T-cell (primary cell): ENCODE measurements at places on chromosomes 1 and 21. TPM values are rescaled to one million over a fixed set of nuclear protein-coding genes. Genes with fewer than 3 reads are reported as not detected.

GRCh38 chr1:243957141-243957540 lies 93.9 kb upstream of the ZBTB18 start:
- no peaks in the 10 kb centered on the region for H3K36me3 ChIP-seq
- no peaks in the 10 kb centered on the region for H3K4me1 ChIP-seq
- DNase-seq = no peak
- H3K27ac ChIP-seq = no peak overlapping the region
- H3K4me3 ChIP-seq = no peak overlapping the region

DNA sequence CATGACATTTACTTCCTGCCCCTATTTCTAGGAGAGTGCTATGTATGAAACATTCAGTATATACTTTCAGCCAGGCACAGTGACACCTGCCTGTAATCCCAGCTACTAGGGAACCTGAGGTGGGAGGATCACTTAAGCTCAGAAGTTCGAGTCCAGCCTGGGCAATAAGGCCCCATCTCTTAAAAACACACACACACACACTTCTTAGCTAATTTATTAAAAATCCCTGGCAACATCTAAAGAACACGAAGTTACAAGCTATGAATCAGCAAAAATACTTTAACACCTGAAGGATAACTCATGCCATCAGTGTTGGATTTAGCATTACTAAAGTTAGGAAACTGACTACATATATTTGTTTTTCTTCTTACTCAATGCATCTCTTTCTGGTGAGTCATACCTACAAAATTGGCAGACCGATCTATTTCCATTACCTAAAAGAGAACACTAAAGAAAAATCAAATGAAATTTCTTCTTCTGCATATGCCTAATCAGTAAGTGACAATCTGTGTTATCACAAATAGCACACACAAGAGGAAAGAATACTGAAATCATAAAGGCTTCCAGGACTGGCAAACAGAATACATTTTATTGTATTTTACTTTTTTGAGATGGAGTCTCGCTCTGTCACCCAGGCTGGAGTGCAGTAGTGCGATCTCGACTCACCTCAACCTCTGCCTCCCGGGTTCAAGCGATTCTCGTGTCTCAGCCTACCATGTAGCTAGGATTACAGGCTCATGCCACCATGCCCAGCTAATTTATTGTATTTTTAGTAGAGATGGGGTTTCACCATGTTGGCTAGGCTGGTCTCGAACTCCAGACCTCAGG lies 41.4 kb downstream of the RNF115 start:
- peaks cover 11% of the 10 kb centered on the region for H3K36me3 ChIP-seq
- H3K4me1 ChIP-seq = peaks cover 15% of the 10 kb centered on the region
- no peak overlapping the region for H3K4me3 ChIP-seq
- H3K27ac ChIP-seq = no peak overlapping the region

DNA sequence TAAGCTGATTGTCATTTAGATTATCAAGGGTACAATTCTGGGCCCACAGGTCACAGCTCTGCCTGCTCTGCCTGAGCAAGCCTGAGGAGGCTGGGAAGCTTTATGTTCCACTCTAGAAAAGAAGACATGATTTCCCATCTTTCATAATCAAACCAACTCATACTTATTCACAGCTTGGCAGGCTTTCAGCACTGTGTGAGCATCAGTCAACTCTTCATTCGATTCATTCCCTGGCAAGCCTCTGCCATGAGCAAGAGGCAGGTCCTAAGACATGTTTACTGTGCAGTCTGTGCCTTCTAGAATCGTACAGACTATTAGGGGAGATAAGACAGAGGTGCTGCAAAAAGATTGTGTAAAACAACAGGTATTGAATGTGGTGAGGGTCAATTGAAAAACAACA lies 24.5 kb upstream of the KIRREL1 start:
- H3K4me3 ChIP-seq = no peak overlapping the region
- H3K4me1 ChIP-seq = no peaks in the 10 kb centered on the region
- no peaks in the 10 kb centered on the region for H3K27me3 ChIP-seq
- H3K36me3 ChIP-seq = no peaks in the 10 kb centered on the region
- no peak for DNase-seq

The PLA2G4A gene
- total RNA-seq = not detected

The TNFRSF14 gene
- 198 TPM for total RNA-seq

The RPE65 gene
- not detected for total RNA-seq

The EPHA8 gene
- not detected for total RNA-seq

The UBXN11 gene
- 104 TPM for total RNA-seq

GRCh38 chr1:219810451-219810850 lies 117.9 kb downstream of the SLC30A10 start:
- DNase-seq = no peak
- no peaks in the 10 kb centered on the region for H3K4me1 ChIP-seq
- no peak overlapping the region for H3K27ac ChIP-seq
- no peak overlapping the region for H3K4me3 ChIP-seq
- H3K36me3 ChIP-seq = no peaks in the 10 kb centered on the region

The S100A14 gene
- not detected for total RNA-seq

- DNase-seq = no peak
- peaks cover 8% of the 10 kb centered on the region for H3K36me3 ChIP-seq
- H3K27me3 ChIP-seq = no peaks in the 10 kb centered on the region
- H3K27ac ChIP-seq = no peak overlapping the region
- peaks cover 28% of the 10 kb centered on the region for H3K4me1 ChIP-seq
- H3K4me3 ChIP-seq = no peak overlapping the region
Measured at GRCh38 chr1:179038528-179039281, 13.0 kb downstream of the FAM20B start.

DNA sequence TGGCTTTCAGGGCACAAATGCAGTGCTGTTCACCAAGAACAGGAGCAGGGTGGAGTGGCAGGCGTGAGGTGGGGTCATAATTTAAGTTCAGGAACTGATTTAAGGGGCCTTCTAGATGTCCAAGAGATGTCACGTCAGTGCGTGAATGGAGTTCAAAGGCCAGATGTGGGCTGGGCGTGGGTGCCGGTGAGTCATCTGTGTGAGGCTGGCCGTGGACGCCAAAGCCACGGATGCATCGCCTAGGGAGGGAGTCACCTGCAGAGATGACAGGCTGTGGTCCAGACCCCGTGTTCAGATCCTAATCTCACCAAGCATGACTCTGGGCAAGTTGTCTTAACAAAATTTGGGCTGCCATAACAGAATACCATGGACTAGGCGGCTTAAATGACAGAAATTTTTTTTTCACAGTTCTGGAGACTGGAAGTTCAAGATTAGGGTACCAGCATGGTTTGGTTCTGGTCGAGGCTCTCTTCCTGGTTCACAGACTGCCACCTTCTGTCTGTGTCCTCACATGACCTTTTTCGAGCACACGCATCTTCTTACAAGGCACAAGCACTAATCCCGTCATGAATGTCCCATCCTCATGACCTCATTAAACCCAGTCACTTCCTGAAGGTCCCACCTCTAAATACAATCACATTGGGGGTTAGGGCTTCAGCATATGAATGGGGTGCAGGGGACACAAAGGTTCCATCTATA lies 109.6 kb downstream of the PRDM2 start:
- peaks cover 15% of the 10 kb centered on the region for H3K4me1 ChIP-seq
- H3K4me3 ChIP-seq = no peak overlapping the region
- H3K27me3 ChIP-seq = no peaks in the 10 kb centered on the region
- H3K27ac ChIP-seq = no peak overlapping the region
- DNase-seq = no peak
